ENCODE measurements at places on chromosomes 3 and 15.

DNA sequence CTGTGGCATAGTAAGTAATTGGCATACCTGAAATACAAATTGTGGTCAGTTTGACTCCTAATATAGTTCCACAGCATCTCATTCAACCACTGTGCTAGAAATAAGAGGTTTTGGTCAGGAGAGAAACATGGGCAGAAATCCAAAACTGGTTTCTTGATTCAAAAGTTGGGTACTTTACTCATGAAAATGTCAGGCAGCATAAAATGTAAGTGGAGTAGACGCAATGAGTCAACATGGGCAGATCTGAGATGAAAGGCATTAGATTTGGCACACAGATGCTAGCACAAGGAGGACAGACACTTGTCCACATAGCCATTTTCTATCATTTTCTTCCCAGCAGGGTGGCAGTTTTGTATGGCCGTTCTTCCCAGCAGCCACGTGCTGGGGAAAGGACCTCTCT is 255.8 kb upstream of the CDIN1 start:
- DNase-seq = no peak

DNA sequence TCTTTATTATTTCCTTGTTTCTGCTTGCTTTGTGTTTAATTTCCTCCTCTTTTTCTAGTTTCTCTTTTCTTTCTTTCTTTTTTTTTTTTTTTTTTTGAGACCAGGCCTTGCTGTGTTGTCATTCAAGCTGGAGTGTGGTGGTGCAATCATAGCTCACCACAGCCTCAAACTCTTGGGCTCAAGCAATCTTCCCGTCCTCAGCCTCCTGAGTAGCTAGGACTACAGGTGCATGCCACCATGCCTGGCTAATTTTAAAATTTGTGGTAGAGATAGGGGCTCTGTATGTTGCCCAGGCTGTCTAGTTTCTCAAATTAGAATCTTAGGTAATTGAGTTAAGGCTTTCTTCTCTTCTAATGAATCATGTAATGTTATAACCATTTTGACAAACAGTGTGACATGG is 22.4 kb downstream of the SLMAP start:
- DNase-seq = no peak

- DNase-seq = no peak
These were observed 247.3 kb upstream of the NSMCE3 start for GRCh38 chr15:29516929-29517328.

GRCh38 chr15:74322558-74323180 is 44.8 kb downstream of the CYP11A1 start:
- peak; percentile 19 for DNase-seq

DNA sequence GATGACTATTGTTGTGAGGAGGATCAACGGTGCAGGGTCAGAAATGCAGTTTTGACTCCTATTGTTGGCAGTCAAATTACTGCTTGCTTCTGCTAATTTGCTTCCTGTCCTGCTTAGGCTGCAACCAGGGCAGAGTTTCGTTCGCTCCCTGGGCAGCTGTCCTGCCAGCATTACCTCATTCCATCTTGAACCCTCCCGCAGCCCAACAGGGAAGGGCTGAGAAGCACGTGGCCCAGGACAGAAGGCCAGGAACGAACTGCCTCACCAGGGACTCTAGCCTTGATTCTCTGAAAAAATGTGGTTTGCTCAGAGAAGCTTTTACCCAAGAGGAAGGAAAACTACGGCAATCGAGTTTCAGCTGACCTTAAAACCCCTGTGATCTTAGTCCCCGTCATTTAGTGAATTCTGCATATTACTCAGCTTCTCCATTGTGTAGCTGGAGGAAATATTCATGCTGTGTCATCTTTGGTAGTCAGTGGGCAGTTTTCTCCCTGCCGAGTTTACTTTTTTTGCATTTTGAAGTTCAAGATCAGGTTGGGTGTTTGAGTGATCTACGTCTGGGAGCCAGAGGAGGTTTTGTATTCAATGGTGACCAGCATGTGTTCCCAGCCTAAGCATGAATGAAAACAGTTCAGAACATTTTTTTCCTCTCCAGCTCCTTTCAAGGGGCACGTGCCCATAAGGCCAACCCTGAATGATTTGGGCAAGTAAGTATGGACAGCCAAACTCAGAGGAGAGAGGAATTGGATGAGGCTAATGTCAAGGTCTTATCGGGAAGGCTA is 23.0 kb downstream of the TLNRD1 start:
- DNase-seq = peak; percentile 71

DNA sequence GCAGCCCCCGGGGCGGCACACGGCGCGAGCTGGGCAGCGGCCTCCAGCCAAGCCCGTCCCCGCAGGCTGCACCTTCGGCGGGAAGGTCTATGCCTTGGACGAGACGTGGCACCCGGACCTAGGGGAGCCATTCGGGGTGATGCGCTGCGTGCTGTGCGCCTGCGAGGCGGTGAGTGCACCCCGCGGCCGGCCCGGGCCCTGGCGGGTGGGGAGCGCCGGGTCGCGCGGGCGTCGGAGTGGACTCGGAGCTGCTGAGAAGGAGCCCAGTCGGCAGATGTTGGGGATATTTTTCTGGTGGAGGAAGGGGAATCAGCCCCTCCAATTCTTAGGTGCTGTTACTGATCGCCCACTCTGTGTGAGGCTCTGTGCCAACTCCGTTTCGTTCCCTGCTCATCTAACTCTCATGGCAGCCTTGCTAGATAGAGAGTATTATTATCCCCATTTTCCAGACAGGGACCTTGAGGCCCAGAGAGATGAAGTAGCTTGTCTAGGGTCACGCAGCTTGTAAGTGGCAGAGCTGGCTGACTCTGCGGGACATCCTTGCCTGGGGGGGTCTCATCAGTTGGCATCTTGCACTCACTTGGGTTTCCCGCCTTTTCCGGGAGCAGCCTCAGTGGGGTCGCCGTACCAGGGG is 890 bp downstream of the CHRD start:
- DNase-seq = no peak

GRCh38 chr3:58020783-58021071 is 12.5 kb downstream of the FLNB start:
- no peak for DNase-seq

GRCh38 chr3:47001731-47002170 is 22.3 kb downstream of the NBEAL2 start:
- no peak for DNase-seq

DNA sequence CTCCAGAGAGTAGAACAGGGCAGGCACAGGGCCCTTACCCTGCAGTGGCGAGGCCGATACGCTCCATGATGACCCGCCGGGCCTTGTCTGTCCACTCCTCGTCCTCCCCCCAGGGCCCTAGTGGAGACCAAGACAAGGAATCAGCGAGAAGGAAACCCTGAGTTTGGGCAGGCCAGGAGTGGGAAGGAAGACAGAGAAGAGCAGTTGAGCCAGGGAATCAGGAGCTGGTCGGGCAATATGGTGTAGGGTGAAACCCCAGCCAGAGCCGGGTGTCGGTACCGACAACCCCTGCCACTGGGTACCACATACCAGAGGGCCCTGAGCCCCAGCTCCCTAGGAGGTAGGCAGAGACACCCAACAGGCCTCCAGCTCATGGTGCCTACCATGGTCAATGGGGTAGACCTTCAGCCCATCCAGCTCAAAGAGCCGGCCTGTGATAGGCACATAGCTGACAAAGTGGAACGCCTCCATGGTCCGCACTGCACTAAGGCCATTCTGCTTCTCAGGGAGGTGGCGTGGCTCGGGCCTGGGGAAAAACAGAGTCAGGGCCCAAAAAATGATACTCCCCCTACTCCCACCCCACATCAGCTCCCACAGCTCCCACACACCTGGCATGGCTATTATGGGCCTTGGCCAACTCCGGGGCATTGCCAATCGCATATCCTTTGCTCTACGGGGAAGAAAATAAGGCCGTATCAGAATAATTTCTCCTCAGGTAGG is 38.0 kb downstream of the SEMA3G start:
- DNase-seq = no peak

DNA sequence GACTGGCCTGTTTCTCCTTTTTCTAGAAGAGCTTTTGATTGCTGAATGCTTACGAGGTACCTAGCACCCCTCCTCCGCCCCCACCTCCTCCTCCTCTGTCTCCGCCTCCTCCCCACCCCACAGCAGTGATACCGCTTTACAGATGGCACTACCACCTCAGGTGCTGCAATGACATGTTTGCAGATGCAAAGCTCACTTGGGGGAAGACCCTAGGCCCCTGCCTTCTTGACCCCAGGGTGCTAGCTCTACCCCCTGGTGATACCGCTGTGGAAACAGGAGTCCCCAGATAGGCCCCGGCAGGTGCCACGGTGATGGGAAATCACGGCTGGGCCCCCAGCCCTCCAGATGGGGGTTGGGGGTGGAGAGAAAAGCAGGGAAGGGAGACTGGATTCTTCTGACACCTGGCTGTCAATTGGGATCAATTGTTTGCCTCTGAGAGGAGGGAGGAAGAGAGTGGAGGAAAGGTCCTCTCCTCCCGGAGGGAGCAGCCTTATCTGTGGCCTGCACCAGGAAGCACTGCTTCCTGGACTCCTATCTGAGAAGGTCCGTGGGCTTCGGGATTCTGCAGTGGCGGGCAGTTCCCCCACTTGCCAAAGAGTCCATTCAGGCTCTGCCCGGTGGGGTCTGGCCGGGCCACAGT is 37.6 kb downstream of the DNASE1L3 start:
- no peak for DNase-seq

GRCh38 chr3:67947808-67948508 is 293.5 kb upstream of the SUCLG2 start:
- DNase-seq = no peak

- DNase-seq = peak; percentile 49
These were observed 89.3 kb downstream of the FOXP1 start for GRCh38 chr3:71494212-71494611.

DNA sequence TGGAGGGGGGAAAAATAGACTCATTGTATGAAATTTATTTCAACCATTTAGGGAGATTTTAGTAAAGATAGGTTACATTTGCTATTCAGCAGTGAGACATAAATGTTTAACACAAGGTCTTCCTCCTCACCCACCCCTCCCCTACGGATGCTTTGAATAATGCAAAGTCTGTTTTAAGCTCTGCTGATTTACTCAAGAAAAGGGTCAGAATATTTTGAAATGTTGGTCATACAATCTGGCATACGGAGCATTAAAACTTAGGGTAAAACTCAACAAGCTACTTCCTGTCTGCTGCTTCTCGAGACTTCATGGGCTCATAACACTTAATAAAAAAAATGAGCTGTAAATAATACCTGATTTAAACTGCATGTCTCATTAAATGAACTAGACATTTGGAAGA is 156.3 kb downstream of the WNT5A start:
- no peak for DNase-seq

DNA sequence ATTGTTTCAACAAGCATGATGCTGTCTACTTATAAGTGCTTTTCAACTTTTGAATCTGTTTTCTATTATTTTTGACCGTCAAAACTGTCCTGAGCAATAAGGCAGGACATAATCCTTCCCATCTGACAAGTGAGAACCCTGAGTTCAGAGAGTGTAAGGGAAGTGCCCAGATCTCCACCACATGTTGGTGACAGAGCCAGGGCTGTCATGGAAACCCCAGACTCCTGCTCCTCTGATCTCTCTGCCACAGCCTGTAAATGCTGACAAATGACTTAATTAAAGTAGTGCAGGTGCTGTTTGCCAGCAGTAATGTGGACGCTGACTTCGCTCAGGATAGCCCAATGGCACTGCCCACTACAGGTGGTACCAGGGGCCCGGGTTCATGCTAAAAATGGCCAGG is 40.3 kb downstream of the SPSB4 start:
- DNase-seq = no peak

- DNase-seq = no peak
These were observed 135.1 kb upstream of the STRIT1 start for GRCh38 chr3:155428563-155428962.

DNA sequence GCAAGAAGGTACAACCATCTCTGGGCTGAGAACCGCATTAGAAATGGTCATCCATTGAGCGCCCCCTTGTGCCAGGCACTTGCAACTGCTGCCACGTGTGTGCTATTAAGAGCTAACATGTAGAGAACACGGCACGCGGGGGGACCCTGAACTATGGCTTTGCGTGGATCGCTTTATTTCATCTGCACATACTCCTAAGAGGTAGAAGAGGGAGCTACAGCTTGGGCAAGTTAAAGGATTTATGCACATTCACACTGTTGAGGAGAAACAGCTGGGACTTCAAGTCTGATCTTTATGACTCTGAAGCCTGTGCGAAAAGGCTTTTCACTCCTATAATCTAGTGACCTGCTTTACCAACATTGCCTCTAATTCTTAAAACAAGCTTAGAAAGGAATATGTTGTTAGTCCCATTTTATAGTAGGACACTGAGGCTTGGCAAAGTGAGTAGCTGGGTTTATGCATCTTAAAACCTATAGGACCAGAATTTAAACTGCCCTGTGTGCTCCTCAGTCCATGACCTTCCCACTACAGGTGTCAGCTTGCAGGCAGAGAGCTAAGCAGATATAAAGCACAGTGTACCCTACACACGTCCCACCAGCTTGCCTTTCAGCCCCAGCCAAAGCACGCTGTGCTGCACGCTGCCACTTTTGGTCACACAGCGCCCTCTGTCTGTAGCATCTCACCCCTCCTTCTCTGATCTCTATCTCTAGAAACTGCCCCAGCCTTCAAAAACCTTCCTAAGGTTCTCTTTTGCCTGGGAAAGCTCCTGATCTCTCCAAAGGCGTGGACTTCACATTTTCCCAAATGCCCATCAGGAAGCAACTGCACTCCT is 57.8 kb downstream of the STARD5 start:
- DNase-seq = peak; percentile 78

DNA sequence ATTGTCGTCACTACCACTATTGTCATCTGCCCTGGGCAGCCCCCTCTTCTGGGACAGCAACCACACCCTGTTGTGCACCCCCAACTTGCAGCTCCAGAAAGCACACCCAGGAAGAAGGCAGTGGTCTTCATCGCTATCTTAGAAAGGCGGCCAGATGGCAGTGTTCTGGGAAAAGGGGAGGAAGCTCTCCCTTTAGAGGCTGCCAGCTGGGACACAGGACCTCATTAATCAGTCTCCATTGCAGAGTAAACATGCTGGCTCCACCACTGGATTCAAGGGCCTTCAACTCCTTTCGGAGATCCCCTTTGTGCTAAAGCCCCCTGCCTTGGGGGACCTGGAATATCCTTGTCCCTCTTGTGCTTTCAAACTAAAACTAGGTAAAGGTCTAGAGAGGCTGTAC is 199.3 kb upstream of the LINGO1 start:
- DNase-seq = no peak

GRCh38 chr15:88419830-88420229 is 47.4 kb downstream of the MRPL46 start:
- DNase-seq = no peak

GRCh38 chr15:69926006-69926405 is 171.7 kb downstream of the TLE3 start:
- DNase-seq = no peak

DNA sequence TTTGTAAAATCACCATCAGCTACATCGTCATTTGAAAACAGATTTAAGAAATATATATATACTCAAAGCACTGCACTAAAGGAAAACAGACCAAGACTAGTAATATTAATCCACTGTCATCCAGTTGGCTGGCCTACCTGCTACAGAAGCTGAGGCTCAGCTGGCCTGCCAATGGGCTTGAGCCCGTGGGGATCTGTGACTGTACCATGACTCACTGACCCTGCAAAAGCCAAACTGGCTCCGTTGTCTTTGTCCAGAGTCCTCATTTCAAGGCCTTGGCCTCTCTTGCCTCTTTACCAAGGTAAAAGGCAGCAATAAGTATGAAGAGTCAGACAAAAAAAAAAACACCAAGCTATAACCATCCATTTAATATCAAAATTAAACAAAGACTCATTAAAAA is 463.5 kb upstream of the RASGRP1 start:
- DNase-seq = no peak

GRCh38 chr3:51374456-51374855 is 10.6 kb upstream of the MANF start:
- DNase-seq = no peak

GRCh38 chr3:14425581-14426304 is 23.3 kb downstream of the SLC6A6 start:
- DNase-seq = peak; percentile 57
